Activated T-cell treated with anti-CD3 and anti-CD28 coated beads, Interleukin-2, amount 50 U/mL, for 72 hours (primary cell): ENCODE measurements at places on chromosomes 16 and 17. TPM values are rescaled to one million over a fixed set of nuclear protein-coding genes. Genes with fewer than 3 reads are reported as not detected.
A peak's percentile ranks its signal among the peaks of the same experiment; 100 is the strongest.

Gene GPR142
- total RNA-seq = not detected

Gene MYH3
- total RNA-seq = 5.4 TPM

Gene KRT39
- total RNA-seq = not detected

Gene LITAF
- 137 TPM for total RNA-seq

Gene LRRC37B
- 41.8 TPM for total RNA-seq

Gene ITGB3
- not detected for total RNA-seq

DNA sequence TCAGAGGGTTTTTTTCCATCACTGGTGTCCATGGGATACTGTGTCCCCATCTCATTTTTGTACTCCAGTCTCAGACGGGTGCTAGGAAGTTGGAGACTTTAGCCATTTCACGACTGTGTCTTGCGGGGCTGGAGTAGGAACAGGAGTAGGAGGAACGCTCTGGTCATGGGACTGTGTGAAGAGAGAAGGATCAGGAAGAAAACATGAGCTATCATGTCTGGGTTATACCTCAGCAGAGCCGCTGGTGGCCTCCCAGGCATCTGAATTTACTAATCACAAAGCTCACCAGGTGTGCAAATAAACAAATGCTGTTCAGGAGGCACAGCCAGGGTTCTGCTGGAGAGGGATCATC, 225.4 kb downstream of the SEC14L1 start:
- H3K36me3 ChIP-seq = no peaks in the 10 kb centered on the region
- H3K27ac ChIP-seq = no peak overlapping the region
- peaks cover 74% of the 10 kb centered on the region for H3K4me1 ChIP-seq
- DNase-seq = no peak
- peaks cover 6% of the 10 kb centered on the region for H3K27me3 ChIP-seq

GRCh38 chr16:5216441-5217080, 119.0 kb upstream of the EEF2KMT start:
- H3K27me3 ChIP-seq = peaks cover 29% of the 10 kb centered on the region
- H3K36me3 ChIP-seq = no peaks in the 10 kb centered on the region
- no peak overlapping the region for H3K4me3 ChIP-seq
- no peaks in the 10 kb centered on the region for H3K4me1 ChIP-seq

GRCh38 chr16:67773099-67773498, 33.3 kb downstream of the RANBP10 start:
- H3K27me3 ChIP-seq = no peaks in the 10 kb centered on the region
- H3K4me3 ChIP-seq = no peak overlapping the region
- peaks cover 7% of the 10 kb centered on the region for H3K4me1 ChIP-seq

DNA sequence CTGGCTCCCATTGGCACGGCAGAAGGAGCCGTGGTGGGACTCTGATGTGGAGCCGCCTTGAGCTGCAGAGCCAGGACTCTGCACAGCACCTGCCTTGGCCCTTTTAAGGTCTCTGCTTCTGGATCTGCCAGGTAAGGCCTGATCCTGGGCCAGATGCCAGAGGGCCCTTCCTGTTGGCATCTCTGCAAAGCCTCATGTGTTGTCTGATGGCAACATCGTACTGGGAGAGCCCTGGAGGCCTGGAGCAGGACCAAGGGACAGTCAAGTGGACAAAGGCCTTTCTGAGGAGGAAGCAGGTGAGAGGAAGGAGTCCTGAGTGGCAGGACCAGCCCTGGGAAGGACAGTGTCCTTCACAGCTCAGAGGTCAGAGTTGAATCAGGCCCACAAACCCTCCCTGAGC, 26.1 kb downstream of the SOCS1 start:
- no peaks in the 10 kb centered on the region for H3K27me3 ChIP-seq
- no peaks in the 10 kb centered on the region for H3K36me3 ChIP-seq
- DNase-seq = no peak
- H3K4me1 ChIP-seq = peaks cover 90% of the 10 kb centered on the region

DNA sequence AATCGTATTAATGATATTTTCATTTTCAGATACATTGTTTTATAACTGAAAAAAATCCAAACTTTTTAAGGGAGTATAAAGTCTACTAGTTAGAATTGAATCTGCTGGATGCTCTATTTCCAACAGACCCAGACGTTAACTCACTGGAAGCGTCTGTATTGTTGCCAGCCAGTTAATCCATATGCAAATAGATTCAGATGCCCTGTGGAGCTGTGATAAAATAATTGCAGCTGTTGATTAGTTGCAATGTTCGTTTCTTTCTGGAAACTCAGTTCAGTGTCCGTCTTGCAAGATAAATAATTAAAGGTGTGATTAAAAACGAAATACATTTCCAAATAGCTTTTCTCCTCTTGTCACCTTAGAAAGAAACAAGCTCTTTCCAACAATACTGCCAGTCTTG, 5.1 kb upstream of the GNA13 start:
- H3K4me1 ChIP-seq = peaks cover 14% of the 10 kb centered on the region
- H3K27ac ChIP-seq = no peak overlapping the region
- H3K36me3 ChIP-seq = no peaks in the 10 kb centered on the region

DNA sequence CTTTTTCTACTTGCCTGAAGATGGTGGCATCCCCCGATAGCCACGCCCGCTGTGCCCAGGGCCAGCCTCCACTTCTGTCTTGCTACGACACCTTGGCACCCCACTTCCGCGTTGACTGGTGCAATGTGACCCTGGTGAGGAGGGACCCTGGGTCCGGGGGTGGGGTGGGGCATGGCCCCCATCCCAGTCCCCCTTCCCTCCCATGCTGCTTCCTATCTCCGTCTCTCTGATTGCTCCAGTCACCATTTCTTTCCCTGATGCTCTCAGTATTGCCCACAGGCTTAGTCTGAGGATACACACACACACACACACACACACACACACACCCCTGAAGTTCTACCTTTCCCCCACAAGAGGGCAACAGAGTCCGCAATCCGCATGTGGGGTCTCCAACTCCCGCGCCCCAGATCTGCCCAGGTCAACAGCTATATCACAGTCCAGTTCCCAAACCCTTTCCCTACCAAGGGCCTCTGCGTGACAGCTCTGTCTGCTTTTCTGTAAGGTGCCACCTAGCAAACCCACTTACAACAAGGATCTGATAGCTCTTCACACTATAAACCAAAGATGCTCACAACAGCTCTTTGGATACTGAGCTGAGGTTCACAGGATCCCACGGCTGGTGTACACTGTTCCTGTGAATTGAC, 3.4 kb downstream of the SGCA start:
- no peaks in the 10 kb centered on the region for H3K27me3 ChIP-seq
- H3K36me3 ChIP-seq = no peaks in the 10 kb centered on the region
- DNase-seq = peak; percentile 73

DNA sequence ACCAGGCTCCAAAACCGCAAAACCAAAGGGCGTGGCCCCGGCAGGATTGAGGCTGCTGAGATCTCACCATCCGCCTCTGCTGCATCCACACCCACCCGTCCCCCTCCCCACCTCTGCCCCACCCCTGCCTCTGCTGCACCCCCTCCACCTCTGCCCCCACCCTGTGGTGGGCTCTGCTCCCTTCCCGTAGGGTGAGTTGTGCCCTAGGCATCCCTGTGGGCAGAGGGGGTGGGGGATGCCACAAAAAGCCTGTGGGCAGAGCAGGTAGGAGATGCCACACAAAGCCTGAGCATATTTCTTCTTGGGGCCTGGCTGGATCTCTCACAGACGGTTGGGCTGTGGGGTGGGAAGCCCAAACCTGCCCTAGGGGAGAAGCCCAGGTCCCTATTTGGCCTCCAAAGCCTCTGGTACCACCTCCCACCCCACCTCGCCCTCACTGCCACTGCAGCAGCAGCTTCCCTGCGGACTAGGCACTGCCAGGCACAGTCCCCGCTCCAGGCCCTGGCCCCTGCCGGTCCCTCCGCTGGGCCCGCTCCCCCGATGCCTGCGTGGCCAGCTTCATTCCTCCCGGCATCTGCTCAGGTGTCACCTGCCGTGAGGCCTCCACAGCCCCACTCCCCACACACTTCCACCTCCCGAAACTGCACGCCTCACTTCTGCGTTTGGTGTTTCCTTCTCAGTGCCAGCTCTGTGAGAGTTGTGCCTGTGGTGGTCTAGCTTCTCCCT, 11.3 kb upstream of the PABPN1L start:
- H3K27ac ChIP-seq = no peak overlapping the region
- H3K36me3 ChIP-seq = no peaks in the 10 kb centered on the region
- DNase-seq = no peak
- no peaks in the 10 kb centered on the region for H3K4me1 ChIP-seq

- no peaks in the 10 kb centered on the region for H3K4me1 ChIP-seq
- no peaks in the 10 kb centered on the region for H3K36me3 ChIP-seq
- H3K27ac ChIP-seq = no peak overlapping the region
- no peaks in the 10 kb centered on the region for H3K27me3 ChIP-seq
- no peak for DNase-seq
These were observed 308.4 kb downstream of the ZFHX3 start for GRCh38 chr16:72739577-72739976.

GRCh38 chr17:77666462-77666861, 292.0 kb upstream of the TNRC6C start:
- peak overlapping the region; percentile 86 for H3K4me3 ChIP-seq
- peaks cover 41% of the 10 kb centered on the region for H3K4me1 ChIP-seq
- DNase-seq = no peak
- H3K36me3 ChIP-seq = peaks cover 16% of the 10 kb centered on the region
- no peaks in the 10 kb centered on the region for H3K27me3 ChIP-seq

DNA sequence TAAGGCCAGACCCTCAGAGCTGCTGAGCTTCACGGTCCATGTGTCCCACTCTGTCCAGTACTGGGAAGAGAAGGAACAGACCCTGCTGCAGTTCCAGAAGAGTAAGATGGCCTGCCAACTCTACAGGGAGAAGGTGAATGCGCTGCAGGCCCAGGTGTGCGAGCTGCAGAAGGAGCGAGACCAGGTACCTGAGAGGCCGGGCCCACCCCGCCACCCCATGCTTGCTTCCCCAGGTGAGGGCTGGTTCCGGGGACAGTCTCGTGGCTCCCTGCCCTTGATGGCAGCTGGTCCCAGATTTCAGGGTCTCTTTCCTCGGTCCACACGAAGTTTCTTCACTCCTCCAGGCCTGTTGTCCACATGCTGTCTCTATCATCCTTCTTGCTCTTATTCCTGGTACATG, 20.9 kb downstream of the CARD14 start:
- H3K4me3 ChIP-seq = no peak overlapping the region
- DNase-seq = no peak
- H3K27me3 ChIP-seq = no peaks in the 10 kb centered on the region
- H3K36me3 ChIP-seq = no peaks in the 10 kb centered on the region
- no peak overlapping the region for H3K27ac ChIP-seq
- peaks cover 8% of the 10 kb centered on the region for H3K4me1 ChIP-seq

DNA sequence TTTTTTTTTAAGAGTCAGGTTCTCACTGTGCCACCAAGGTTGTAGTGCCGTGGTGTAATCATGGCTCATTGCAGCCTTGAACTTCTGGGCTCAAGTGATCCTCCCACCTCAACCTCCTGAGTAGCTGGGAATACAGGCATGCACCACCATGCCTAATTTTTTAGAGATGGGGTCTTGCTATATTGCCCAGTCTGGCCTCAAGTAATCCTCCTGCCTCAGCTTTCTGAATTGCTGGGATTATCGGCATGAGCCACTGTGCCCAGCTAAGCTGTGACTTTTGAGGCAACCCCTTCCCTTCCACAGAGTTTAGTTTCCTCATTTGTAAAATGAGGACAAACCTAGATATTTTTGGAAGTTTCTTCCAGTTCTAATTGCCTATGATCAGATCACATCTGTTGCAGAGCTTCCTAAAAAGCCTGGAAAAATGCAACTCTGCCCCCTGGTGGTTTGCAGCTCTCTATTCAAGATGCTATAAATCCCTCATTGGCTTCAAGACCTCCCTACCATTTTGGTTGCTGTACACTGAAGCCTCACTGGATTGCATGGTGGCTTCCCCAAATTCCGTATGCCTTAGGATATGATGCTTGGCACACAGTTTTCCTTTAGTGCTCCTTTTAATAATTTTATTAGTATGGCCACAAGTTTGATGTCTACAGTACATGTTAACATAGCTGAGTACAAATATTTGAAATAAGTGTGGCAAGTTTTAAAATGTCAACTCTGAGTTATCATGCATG, 19.3 kb downstream of the GDE1 start:
- H3K27me3 ChIP-seq = no peaks in the 10 kb centered on the region
- H3K36me3 ChIP-seq = peaks cover 7% of the 10 kb centered on the region
- no peak overlapping the region for H3K4me3 ChIP-seq
- H3K4me1 ChIP-seq = no peaks in the 10 kb centered on the region
- H3K27ac ChIP-seq = no peak overlapping the region

GRCh38 chr16:84891149-84891795, 71.5 kb downstream of the CRISPLD2 start:
- no peak overlapping the region for H3K4me3 ChIP-seq
- no peaks in the 10 kb centered on the region for H3K4me1 ChIP-seq
- H3K36me3 ChIP-seq = no peaks in the 10 kb centered on the region
- no peak overlapping the region for H3K27ac ChIP-seq
- H3K27me3 ChIP-seq = no peaks in the 10 kb centered on the region

DNA sequence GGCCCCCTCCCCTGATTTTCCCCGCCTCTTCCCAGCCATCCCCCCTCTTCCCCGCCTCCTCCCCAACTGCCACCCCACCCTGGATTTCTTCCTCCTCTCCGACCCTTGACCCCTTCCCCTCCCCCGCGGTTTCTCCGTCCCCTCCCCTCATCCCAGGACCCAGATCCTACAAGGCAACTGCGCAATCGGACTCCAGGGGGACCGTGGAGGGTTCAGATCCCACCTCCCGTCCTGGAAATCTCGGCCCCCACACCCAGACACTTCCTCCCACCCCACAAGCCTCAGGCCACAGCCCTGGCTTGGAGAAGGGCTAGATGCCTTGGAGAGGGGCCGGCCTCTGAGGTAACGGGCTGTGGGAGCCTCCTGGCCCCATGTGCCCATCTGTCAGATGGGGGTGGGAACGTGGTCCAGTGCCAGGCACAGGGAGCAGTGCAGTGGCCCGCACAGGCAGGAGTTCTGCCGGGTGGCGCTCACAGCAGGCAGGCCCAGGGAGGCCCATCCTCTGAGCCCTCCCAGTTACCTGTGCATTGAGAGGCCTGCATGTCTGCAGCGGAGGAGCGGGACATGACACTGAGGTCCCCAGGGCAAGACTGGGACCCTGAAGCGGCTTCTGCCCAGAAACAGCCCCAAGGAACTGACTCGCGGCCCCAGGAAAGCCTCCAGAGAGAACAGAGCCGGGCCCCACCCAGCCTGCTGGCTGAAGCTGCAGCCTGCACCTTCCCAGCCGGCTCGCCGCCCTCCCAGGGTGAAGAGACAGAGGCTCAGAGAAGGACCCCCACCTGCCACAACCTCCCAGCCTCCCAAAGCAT, 16.7 kb downstream of the ZNF423 start:
- H3K36me3 ChIP-seq = no peaks in the 10 kb centered on the region
- no peaks in the 10 kb centered on the region for H3K4me1 ChIP-seq
- no peak for DNase-seq
- H3K27ac ChIP-seq = no peak overlapping the region
- no peak overlapping the region for H3K4me3 ChIP-seq
- H3K27me3 ChIP-seq = peaks cover 36% of the 10 kb centered on the region

DNA sequence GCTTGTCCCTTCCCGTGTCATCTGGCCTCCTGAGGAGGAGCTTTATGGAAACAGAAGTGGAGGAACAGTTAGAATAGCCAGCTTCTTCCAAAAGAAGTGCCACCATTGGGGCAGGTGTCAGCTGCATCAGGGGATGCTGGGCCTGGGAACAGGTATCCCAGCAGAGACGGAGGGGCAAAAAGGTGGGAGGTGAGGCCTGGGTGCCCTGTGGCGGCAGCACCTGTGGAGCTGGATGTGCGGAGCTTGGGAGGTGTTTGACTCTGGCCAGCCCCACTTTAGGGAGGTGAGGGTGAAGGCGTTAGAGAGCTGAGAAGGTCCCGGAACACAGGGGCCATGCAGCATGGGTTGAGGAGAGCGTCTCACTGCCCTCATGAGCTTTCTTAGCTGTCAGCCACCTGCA, 5.2 kb downstream of the SMCR8 start:
- H3K4me1 ChIP-seq = peaks cover 59% of the 10 kb centered on the region
- peaks cover 4% of the 10 kb centered on the region for H3K36me3 ChIP-seq
- peak overlapping the region; percentile 36 for H3K27ac ChIP-seq

GRCh38 chr16:87324411-87325275, 7.5 kb upstream of the C16orf95 start:
- peak; percentile 50 for DNase-seq
- H3K4me1 ChIP-seq = no peaks in the 10 kb centered on the region
- H3K27ac ChIP-seq = no peak overlapping the region
- no peaks in the 10 kb centered on the region for H3K27me3 ChIP-seq
